Breast epithelium (tissue), 4 donors: ENCODE measurements at places on chromosomes 6 and 20. TPM values are rescaled to one million over a fixed set of nuclear protein-coding genes. Genes with fewer than 3 reads are reported as not detected.

GRCh38 chr6:154482858-154483257 is 27.6 kb downstream of the CNKSR3 start:
- DNase-seq = no peak

GRCh38 chr6:148677594-148678476 is 69.0 kb upstream of the UST start:
- DNase-seq = no peak

DNA sequence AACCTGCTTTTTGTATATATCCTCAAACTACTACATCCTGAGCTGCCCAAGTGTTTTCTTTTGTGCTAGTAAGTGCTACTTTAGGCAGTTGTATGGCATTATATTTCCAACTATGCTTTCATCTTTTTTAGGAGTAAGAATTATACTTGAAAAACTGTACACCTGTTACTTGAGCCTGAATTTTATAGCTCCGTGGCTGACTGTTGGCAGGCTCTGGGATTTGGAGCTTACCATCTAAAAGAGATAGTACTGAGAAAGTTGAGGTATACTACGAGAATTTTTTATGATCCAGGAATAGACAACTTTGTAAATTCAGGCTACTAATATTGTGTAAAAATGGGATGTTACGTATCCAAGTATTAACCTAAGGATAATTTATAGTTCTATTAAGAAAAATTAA is 32.4 kb downstream of the RNF217 start:
- DNase-seq = no peak

DNA sequence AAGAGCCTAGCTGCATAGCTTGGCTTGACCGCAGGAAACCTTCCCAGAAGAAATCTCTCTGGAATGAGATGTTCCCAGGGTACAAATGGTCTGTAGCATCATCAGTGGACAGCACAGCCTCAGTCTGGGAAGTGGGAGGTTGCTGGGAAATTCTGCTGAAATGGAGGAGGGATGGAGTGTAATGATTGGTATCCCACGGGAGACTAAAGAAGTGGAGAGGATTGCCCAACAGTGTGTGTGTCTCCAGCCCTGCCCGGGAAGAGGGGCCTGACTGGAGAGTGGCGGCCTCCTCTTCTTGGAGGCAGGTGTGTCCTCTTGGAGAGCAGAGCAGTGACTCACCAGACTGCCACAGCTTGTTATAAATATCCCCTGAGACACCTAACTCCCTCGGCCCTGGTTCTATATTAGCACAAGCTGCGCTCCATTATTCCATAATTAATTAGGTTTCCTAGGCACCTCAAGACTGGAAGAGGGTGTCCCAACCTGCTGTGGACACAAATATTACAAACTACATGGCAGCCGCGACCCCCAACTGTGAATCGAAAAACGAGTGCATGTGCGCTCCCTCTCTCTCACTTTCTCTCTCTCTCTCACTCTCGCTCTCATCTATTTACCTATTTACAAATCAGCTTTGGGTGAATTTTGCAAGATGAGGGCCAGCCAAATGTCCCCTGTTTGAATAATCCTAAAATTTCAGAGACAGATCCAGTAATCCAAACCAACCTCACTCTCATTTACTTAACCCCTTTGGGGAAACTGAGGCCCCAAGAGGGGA is 68.8 kb downstream of the FGD2 start:
- no peak for DNase-seq

- no peak for DNase-seq
Observed at GRCh38 chr6:133945158-133945557, 7.9 kb upstream of the TBPL1 start.

DNA sequence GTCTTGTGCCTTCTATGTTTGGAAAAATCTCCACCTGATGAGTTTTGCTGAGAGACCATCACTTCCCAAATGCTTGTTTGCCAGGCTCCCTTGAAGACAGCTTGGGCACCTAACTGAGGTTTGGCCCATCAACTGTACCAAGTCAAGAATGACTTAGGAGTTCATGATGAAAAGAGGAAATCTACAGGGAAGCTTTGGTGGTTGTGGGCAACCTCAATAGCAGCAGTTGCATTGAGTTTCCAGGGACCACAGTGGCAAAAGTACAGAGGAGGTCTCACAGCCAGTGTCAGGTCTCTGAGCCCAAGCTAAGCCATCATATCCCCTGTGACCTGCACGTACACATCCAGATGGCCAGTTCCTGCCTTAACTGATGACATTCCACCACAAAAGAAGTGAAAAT is 49.7 kb upstream of the PHACTR1 start:
- no peak for DNase-seq

- DNase-seq = no peak
Observed at GRCh38 chr20:50333812-50334211, 143.2 kb downstream of the CEBPB start.

DNA sequence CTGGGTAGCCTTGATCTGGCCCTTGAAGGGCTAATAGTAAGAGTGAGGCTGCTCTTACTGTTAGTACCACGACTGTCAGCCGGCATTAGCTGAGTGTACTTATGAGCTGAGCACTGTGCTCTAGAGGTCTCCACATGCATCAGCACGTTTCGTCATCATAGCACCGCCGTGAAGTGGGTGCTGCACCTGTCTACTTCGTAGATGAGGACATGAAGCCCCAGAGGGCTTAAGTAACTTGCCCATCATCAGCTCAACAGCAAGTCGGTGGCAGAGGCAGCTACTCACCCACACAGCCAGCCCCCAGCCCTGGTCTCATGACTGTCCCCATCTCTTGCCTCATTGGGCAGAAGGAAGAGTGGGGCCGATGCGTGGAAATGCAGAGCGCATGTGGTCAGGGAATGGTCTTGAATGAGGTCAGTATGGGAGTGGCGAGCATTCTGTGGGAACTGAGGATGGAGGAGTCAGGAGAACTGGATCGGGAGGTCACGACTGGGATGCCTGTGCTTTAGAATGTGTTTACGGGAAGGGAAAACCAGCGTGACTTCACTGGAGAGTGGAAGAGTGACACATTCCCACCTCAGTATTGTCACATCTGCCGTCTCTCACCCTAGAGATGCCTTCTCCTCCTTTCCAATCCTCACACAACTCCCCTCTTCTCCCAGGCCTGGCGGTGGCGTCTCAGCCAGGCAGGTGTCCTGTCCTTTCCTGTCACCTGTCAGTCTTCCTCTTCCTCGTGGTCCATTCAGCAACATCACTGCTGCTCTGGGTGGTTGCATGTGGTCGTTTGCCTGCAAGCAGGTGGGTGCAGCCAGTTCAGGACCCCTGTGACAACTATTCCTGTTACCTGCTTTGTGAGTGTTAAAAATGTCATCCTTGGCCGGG is 6.0 kb downstream of the SYTL3 start:
- DNase-seq = no peak

DNA sequence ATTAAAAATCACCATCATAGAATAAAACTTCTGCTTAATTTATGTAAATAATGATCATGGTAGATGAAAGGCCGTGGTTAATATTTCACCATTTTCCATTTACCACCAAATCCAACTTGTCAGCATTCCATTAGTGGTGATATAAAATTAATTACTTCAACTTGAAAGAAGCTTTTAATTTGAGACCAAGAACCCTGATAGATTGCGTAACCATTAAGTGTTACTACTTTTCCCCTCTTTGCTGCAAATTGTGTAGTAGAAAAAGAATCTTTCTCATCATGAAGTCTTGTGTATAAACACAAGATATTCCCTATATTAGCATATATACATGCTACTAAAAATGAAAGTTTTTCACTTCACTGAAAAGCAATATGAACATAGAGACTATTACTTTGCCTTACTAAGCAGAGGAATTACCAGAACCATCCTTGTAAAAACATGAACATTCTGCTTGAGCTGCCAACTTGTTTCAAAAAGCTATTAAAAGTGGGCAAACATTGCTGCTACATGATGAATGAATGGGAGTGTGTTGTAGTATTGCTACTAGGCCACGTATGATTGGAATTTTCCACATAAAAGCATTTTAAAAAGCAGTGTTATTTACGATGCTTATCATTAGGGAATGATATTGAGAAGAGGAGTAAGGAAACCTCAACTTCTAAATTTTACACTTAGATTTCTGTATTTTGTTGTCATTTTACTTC is 35.0 kb downstream of the STX11 start:
- DNase-seq = no peak

GRCh38 chr6:105793130-105793529 is 293.0 kb upstream of the PRDM1 start:
- DNase-seq = no peak

GRCh38 chr6:55902796-55903195 is 27.4 kb upstream of the BMP5 start:
- DNase-seq = no peak

DNA sequence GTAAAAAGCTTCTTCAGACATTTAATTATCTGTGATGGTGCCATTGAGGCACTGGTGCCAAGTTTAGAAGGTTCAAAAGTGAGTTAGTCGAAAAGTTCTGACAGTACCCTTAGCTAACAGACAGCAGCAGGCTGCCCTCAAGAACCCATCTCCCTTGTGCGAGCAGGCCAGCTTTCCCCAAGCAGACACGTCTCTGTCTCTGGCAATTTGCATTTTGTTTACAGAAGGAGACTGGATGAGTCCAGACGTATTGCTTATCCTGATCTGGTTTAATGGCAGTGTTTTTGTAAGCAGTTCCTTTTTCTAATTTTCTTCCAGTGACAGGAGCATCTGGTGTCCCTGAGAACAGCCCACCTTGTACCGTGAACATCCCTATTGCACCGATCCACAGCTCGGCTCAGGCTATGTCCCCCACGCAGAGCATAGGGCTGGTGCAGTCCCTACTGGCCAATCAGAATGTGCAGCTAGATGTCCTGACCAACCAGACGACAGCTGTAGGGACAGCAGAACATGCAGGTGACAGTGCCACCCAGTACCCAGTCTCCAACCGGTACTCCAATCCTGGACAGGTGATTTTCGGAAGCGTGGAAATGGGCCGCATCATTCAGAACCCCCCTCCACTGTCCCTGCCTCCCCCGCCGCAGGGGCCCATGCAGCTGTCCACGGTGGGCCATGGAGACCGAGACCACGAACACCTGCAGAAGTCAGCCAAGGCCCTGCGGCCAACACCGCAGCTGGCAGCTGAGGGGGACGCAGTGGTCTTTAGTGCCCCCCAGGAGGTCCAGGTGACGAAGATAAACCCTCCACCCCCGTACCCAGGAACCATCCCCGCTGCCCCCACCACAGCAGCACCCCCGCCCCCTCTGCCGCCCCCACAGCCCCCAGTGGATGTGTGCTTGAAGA is 58.3 kb upstream of the TMEM181 start:
- no peak for DNase-seq

DNA sequence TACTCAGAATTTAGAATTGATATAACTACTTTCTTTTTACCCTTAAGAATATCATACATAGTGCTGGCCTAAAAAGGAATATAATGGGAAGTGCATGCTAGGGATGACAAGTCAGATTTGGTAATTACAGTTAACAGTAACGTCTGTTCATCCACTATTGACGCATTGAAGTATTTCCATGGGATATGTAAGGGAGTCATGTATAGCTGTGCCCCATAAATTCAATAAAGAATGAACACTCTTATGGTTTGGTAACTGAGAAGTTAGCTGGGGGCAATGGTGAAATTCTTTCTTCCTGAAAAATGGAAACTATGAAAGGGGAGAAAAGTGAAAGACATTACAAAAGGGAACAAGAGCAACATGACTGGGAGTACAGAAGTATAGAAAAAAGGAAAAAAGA is 2.6 kb upstream of the COL19A1 start:
- DNase-seq = no peak

DNA sequence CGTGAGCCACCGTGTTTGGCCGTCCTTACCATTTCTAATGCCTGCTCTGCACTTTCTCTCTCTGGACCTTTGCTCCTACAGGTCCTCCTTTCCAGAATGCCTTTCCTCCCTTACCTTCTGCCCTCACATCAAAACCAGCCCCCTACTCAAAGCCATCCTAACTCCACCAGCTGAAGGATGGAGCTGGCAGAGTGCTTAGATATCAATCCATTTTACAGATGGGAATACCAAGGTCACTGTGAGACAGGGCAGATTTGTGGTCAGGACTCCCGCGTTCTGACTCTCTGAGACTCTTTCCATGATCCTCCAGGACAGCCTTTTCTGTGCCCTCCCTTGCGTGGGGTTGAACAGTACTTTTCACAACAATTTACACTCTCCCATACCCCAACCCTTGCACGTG is 41.7 kb upstream of the SCRT2 start:
- no peak for DNase-seq

DNA sequence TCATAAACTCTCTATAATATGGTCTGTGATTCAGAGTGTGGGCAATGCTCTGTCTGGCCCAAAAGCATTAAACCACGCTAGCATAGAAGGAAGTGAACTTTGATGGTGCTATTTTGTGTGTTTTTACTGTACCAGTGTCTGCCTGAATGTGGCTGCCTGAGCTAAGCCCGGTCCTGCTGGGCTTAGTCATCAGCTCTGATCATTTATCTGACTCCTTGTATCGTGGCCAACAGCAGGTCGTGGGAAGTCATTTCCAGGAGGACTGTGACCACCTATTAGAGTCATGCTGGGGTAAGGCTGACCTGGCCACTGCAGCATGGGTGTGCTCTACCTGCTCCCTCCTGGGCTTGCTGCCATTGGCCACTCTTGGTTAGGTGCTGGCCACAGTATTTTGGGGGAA is 239.1 kb upstream of the CEP162 start:
- DNase-seq = no peak

- no peak for DNase-seq
Observed at GRCh38 chr20:48690888-48691287, 136.9 kb downstream of the PREX1 start.

DNA sequence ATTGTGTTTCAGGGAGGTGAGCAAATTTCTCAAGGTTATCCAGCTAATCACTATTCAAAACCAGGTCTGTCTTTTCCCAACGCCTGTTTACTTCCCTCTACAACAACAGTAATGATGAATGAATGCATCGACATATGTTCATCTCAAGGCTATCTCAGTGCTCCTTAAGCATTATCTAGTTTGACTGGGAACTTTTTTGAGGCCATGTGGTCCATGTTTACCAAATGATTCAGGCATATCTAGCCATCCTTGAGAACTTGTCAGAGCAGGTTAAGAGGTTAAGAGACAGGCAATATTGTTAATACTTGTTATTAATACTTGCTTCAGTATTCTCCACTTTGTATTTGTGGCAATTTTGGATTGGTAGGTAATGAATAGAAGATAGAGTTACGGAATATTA is 1038.4 kb upstream of the FLRT3 start:
- no peak for DNase-seq

GRCh38 chr6:157017861-157018260 is 240.7 kb downstream of the ARID1B start:
- DNase-seq = no peak

- DNase-seq = no peak
Observed at GRCh38 chr20:33719277-33719988, 677 bp downstream of the PXMP4 start.

DNA sequence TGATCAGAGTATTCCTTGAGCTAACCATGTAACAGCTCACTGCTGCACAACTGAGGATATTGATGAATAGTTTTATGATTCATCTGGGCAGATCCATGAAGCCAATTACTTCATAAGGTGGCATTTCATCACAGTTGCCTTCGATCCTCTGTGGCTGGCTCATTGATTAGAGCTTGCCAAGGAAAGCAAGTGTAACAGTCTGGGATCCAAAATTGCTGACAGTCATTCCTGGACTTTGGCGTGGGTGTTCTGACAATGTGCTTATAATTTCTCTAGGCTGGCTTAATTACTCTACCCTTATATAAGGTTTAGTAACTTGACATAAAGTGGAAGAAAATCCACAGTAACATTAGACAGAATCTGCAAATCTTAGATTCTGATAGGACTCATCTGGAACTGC is 551.3 kb upstream of the CDH4 start:
- DNase-seq = no peak

The USP49 gene
- total RNA-seq = 3.4 TPM

The CCN6 gene
- not detected for total RNA-seq

The ULBP3 gene
- total RNA-seq = 0.64 TPM

The LY6G5C gene
- 0.33 TPM for total RNA-seq

The APMAP gene
- 83.2 TPM for total RNA-seq

The BANF2 gene
- total RNA-seq = not detected

The TOX2 gene
- total RNA-seq = 0.66 TPM

The PRL gene
- total RNA-seq = 0.29 TPM

The RAET1E gene
- total RNA-seq = not detected
